ENCODE measurements at places on chromosomes 1 and 21. TPM values are rescaled to one million over a fixed set of nuclear protein-coding genes. Genes with fewer than 3 reads are reported as not detected.

GRCh38 chr1:82317671-82318070 lies 516.9 kb downstream of the ADGRL2 start:
- DNase-seq: no peak

- peak; percentile 47 for DNase-seq
These were observed at the start of gene PCP4 for GRCh38 chr21:39867198-39867650. TSS of gene PCP4 (plus strand) at chr21:39867438. CDS start at chr21:39867502, 64 bp downstream.

DNA sequence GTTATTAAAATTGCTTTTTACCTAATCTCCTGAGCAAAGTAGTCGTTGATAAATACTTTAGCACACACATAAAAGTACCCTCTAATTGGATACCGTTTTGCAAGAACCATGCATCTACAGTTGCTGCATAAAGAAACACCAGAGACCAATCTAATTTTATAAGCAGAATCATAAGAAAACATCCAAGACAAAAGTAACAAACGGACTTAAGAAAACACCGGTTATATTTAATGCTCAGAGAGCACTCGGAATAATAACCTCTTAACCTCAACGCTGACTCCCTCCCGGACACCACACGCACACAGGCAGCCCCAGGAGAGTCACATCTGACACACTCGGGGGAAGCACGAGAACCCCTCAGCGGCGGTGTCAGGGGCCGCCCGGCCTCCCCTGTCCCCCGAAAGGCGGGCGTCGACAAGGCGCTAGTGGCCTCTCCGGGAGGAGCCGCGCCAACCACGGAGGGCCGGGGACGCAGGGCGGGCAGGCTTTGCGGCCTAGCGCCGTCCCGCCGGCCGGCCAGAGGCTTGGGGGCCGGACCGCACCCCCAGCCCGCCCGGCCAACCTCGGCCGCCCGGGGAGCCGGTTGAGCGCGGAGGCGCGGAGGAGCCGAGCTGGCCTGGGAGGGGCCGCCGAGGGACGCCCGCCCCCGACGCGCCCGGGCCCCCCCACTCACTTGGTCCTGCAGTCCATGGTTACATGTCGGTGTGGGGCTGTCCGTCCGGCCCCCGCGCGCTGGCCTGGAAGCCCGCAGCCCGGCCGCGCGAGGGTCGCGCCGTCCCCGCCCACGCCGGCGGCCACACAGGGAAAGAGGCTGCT lies 606 bp downstream of the DENND1B start:
- peak; percentile 33 for DNase-seq

Gene NEXN
- polyA plus RNA-seq: 12.7 TPM

Gene TMEM79
- polyA plus RNA-seq: 5.7 TPM

GRCh38 chr1:175918364-175918801 lies 175.0 kb upstream of the TNR start:
- no peak for DNase-seq

DNA sequence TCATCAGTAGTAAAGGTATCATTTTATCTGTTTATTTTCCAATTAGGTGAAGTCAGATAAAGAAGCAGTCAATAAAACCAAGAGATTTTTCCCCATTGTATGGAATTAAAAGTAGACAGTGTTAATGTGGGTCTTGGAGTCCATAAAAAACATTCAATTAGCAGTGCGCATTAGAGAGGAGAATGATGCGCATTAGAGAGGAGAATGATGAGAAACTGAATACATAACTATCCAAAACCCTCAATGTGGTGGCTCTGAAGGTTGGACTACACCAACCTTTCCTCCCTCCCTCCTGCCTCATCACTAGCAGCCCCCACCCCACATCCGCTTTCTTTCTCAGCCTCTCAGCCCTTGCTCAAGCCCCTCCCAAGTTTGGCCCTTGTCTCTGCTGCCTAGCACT lies 99.5 kb downstream of the DAB1 start:
- no peak for DNase-seq

DNA sequence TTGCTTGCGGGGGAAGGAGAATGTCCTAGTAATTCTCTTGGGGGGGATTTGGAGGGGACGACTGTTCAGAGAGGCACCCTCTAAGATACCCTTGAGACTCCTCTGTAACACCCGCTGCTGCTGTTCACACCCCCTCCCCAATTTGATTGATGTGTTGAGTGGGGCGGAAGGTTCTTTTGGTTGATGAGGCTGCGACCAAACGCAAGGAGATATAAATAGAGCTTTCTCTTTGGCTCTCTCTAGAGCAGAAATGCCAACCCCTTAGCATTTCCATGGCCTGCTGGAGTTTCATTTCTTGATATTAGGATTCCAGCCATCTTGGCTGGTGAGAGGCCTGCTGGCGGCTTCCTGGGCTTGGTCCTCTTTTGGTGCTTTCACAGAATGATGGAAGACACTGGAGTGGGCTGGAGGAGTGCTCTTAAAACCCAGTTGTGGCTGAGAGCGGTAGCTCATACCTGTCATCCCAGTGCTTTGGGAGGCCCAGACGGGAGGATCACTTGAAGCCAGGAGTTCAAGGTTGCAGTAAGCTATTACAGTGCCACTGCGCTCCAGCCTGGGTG lies 2.0 kb downstream of the PIK3CD start:
- DNase-seq: no peak

DNA sequence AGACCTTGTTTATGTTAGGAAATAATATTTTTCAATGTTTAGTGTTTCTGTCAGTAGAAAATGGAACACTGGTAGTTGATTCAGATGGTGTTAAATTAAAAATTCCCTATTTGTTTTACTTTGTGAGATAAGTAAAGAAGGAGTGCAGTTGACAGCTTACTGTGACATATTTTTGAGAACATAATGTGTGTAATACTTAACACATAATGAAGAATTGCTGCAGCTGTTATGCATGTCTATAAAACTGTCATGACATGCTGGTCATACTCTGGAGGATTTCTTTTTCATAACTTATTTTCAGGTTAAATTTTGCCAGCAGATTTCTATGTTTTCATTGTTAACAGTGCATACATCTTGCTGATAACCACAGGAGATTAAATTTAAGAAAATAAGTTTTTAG lies 296.1 kb downstream of the CTH start:
- DNase-seq: no peak

GRCh38 chr1:162670928-162671663 lies 38.8 kb downstream of the DDR2 start:
- no peak for DNase-seq

DNA sequence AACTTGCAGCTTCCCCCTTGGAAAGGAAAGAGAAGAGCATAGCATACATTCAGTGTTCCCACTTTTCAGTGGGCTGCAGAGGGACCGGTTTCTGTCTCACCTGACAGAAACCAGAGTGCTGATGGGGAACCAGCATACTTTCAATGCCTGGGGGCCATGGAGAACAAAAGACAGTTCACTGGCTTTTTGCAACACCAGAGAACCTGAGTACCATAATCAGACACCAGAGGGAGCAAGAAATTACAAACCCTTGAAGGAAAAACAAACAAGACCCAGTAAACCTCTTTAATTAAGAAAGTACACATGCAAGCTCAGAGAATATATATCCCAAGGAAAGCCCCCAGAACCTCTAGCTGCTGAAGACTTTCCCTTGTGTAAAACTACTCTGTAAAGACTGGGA lies 51.1 kb downstream of the CSMD2 start:
- DNase-seq: peak; percentile 2

Gene KRTAP25-1
- not detected for polyA plus RNA-seq

Gene F5
- 2.8 TPM for polyA plus RNA-seq

DNA sequence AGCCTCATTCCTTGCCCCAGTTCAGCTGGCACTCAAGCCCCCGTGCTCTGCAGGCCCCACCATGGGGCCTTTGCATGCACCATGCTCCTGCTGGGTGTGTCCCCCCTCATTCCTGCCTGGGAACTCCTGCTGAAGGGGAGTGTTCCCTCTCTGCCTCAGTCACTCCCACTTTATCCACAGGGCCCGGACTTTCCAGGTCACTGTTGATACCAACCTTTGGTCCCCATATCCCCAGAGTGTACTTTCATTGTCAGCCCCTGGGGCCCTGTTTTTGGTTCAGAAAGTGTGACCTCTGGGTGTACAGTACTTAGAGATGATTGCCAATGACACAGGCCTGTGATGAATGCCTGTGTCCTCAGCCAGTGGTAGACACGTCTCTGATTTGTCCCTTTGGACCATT lies 2.9 kb downstream of the TTC22 start:
- no peak for DNase-seq

DNA sequence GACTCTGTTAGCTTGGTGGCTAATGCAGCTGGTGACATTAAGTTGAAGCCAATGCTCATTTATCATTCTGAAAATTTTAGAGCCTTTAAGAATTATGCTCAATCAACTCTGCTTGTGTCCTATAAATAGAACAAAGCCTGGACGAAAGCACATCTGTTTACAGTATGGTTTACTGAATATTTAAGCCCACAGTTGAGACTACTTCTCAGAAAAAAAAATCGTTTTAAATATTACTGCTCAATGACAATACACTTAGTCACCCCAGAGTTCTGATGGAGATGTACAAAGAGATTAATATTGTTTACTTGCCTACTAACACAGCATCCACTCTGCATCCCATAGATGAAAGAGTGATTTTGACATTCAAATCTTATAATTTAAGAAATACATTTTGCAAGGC lies 79.6 kb downstream of the NEGR1 start:
- DNase-seq: no peak

DNA sequence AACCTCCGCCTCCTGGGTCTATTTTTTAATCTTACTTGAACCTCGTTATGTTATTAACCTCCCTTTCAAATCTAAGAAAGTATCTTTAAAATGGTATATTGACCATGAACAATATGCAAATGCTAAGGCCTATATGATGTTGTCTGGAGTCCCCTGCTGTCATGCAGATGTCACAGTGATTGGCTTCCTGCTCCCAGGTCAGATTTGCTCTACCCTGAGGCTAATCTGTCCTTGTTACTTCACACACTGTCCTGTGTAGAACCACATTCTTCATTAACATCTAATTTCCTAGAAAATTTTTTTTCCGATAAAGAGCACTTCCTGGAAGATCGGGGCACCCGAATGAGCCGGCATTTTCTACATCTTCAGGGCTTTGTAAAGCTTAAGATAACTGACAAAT lies 306.6 kb downstream of the MRPL39 start:
- DNase-seq: no peak

Gene OVAAL
- polyA plus RNA-seq: not detected

DNA sequence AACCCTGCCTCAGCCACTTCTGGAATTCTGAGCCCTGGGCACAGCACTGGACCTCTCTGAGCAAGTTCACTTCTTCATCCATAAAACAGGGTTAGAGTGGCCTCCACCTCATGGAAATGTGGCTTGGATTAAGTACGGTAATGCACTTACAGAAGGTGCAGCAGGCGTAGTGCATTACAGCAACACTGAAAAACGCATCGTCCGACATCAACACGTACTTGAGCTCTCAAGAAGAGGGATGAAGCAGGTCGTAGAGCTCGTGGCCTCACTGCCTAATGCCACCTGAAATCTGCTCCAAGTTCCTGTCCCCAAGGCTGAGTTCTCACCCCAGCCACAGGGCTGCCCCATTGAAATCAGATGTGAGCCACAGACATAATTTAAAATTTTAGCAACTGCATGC lies 650.1 kb downstream of the NPHP4 start:
- DNase-seq: no peak

Gene IL23R
- not detected for polyA plus RNA-seq

DNA sequence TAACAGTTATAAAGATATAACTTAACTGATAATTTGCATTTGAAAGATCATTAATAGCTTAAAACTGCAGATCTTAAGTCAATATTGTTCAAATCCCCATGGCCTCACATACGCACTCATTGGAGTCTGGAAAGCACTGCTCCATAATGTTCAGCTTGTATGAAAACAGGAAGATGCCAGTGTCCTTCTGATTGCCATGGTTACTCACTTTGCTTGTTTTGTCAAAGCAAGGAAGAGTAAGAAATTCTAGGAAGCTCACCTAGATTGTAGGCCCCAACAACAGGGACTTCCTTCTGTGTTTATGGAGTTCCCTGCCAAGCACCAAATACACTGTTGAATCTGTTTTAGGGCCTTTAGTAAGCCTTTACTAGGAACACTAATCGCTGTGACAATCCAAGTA lies 10.9 kb downstream of the GAS5 start:
- DNase-seq: no peak

DNA sequence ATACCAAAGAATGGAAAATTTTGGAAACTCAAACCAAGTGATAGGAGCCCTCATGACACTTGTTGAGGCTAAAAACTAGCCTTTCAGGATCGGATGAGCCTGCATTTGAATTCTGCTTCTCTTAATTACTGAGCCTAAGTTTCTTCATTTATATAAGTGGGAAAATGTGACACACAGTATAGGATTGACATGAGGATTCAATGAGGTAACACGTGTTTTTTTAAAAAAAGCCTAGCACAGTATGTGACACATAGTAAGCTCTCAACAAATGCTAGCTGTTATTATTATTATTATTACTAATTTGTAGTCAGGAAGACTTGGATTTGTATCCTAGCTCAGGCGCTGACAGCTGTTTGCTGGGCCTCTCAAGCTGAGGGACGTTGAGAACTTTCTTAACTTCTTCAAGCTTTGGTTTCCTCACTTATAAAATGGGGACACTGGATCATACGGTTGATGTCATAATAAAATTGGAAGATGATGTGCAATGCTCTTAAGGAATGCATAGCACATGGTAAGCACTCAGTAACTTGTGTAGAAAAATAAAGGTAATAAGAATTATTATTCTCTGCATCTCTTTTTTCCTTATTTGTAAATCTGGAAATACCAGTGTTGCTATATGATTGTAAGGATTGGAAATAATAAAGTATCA lies 55.4 kb upstream of the JUN start:
- DNase-seq: no peak

Gene WNT4
- polyA plus RNA-seq: 7.0 TPM

Gene ADAM30
- polyA plus RNA-seq: not detected

GRCh38 chr1:78387201-78387600 lies 103.6 kb upstream of the PTGFR start:
- DNase-seq: no peak

- no peak for DNase-seq
These were observed 48.2 kb downstream of the SLC9C2 start for GRCh38 chr1:173554541-173555250.

Gene MYOG
- 0.14 TPM for polyA plus RNA-seq

Gene C1orf87
- 0.63 TPM for polyA plus RNA-seq

DNA sequence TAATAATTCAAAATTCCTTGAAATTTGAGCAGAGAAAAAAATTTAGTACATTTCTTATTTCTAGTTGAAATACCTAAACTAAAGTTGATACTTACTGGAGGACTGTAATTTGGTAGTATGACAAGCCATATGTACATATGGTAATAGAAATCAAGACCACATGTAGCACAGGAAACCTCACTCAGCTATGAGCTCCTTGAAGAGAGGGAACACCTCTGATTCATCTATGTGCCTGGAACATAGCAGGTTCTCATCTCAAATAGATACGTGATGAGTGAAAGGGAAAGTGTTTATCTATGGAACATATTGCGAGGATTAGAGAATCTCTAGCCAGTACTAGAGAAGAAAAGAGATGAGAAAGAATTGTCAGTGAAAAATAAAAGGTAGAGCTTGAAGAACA lies 47.9 kb upstream of the GNG4 start:
- no peak for DNase-seq

Gene SPATC1L
- 10.0 TPM for polyA plus RNA-seq

DNA sequence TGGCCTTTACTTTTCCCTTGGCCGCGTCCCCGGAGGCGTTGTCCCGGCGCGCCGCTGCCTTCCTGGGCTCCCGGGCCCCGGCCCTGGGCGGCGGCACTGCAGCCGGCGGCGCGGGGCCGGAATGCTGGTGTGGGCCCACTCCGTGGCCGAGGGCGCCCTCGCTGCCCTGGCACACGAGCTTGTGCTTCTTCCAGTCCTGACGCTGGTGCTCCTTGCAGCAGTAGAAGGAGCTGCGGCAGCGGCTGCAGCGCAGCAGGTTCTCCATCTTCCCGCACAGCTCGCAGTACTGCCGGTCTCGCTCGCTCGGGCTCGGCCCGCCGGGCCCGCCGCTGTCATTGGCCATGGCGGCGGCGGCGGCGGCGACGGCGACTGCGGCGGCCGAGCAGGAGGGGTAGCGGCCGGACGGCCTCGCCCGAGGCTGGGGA lies 529 bp downstream of the EGLN1 start:
- DNase-seq: no peak

Gene NBPF20
- polyA plus RNA-seq: 1.0 TPM

Data from right renal pelvis (tissue), 4 donors.